EH (cell line): ENCODE measurements at places on chromosomes 6 and 20.

DNA sequence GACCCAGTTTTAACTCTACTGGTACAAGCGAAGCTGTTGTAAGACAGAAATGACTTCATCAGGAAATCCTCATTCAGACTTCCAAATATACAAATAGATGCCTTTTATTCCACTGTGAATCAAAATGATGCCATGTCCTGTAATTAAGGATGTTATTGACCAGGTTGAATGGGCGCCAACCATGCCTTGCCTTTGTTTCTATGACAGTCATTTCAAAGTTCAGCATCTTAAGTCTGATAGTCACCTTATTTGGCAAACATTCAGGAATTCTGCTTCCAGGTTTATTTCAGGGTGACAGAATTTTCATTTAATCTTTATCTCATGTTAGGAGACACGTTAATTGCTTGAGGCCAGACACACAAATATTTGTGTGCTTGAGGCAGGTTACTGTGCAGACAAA lies 592.8 kb upstream of the JAG1 start:
- no peak for DNase-seq

DNA sequence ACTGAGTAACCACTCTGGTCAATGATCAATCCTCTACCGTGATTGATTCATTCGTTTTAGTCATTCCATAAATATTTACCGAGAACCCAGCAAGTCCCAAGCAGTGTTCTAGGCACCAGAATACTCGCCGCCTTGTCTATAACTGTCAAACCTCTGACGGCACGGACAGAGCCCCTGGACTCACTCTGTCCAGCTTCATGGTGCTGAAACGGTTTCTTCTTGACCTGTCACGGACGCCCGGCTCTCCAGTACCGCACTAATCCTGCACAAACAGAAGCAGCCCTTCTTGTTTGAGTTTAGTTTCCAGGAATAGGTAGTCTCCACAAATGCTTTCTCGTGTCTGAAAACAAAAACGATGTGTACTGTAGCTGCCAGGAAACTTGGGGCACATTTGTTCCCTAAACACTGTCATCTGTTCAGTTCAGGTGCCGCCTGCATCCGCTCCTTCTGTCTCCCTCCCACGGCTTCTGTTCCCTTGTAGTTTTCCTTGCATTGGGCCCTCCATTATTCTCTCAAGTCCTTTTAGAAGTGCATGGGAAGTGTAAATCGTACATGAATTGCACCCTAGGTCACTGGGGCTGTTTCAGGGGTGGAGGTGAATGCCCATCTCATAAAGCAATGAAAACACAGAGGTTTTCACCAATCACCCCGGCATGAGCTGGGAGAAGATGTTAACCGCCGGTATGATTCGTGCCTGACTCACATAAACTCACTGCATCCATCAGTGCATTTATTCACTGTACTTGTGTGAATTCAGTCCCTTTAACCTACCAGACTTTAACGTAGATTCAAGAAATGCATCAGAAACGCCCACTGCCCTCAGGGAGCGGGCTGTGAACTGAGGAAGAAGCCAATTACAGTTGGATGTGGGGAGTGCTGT lies 209.3 kb upstream of the CDH4 start:
- no peak for DNase-seq

DNA sequence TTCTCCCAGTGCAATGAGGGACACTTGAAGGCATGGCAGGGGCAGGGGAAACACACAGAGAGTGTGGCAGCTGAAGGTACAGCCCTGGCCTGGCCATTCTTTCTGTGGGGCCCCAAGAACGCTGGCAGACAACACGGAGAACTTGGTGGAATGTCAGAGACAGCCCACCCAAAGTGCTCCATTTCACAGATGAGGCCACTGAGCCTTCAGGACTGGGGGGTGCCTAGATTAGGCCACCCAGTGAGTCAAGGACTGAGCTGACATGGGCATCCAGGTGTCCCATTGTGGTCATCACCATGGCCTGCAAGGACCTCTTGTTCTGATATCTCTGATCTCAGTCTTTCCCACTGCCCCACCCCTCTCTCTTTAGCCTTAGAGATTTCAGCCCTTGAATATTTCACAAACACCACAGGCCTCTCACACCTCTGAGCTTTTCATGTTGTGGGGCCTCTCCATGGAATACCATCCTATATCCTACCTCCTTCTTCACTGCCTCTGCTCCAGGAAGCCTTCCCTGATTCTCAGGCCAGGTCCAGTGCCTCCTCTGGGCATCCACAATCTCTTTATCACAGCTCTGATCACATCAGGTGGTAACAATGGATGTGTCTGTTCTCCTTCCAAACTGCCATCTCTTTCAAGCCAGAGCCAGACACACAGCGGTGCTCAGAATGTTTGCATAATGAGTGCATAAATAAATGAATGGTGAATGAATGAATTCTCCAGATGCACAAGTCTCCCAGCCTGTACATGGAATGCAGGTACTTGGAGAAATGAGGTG lies 2.0 kb upstream of the RSPO4 start:
- no peak for DNase-seq

DNA sequence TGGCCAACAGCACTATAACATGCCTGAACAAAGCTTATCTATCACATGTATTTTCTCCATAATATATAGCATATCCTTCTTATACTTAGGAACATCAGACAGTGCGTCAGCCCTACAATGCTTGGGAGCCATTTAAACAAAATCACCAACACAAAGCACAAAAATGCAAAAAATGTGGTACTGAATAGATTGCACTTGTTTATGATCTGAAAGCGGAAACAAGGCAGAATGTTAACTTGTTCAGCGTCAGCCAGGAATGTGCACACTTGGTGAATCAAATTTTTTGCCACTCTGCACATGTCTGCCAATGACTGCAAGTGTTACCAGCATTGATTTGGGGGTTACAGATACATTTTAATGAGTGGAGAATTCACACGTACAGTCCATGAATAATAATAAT lies 14.8 kb downstream of the SLC35A1 start:
- peak; percentile 34 for DNase-seq
